Fibroblast of skin of back (primary cell): ENCODE measurements at places on chromosomes 2 and 18.
A peak's percentile ranks its signal among the peaks of the same experiment; 100 is the strongest.

DNA sequence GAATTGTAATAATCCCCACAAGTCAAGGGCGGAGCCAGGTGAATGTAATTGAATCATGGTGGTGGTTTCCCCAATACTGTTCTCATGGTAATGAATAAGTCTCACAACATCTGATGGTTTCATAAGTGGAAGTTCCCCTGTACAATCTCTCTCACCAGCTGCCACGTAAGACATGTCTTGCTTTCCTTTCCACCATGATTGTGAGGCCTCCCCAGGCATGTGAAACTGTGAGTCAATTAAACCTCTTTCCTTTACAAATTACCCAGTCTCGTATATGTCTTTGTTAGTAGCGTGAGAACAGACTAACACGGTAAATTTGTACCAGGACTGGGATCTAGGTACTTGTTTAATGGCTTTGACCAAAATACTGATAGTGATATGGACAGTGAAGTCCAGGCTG lies 744.3 kb upstream of the REG3G start:
- DNase-seq: no peak

GRCh38 chr2:158178646-158179045 lies 77.0 kb downstream of the UPP2 start:
- DNase-seq: no peak

DNA sequence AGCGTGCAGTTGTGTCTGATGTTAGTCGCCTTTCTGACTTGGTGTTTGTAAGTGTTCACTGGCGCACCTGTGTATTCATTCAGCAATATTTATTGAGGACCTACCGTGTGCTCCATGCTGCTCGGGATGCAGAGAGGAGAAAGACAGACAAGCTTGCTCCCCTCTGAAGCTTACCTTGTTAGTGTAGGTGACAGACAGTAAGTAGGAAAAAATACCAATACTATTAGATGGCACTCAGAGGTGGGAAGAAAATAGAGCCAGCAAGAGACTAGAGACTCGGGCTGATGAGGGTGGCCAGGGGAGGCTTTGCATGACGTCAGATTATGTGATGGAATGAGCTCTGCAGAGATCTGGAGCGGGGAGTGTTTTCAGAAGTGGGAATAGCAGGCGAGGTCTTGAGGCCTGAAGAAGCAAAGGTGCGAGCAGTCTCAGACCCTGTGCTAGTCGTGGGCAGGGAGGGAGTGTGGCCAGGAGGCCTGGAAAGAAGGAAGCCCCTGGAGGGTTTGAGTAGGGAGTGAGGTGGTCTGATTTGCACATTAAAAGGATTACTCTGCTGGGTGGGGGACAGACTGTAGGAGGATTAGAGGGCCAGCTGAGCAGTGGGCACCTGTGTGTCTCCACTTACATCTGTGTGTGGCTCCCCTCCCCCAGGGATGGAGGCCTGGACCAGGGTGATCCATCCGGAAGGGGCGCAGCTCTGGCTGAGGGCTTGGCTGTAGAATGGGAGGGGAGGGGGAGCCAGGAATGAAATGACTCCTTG lies 11.8 kb downstream of the MTCL1 start:
- DNase-seq: no peak

- no peak for DNase-seq
Measured at GRCh38 chr2:70514612-70515055, 39.0 kb downstream of the TGFA start.

GRCh38 chr2:157922336-157922735 lies 46.2 kb upstream of the ACVR1 start:
- no peak for DNase-seq

GRCh38 chr2:3104261-3104660 lies 273.4 kb downstream of the EIPR1 start:
- DNase-seq: no peak

- no peak for DNase-seq
Measured at GRCh38 chr2:10960606-10961489, 49.1 kb downstream of the KCNF1 start.

GRCh38 chr2:171531836-171532450 lies 9.7 kb downstream of the CYBRD1 start:
- DNase-seq: peak; percentile 61

DNA sequence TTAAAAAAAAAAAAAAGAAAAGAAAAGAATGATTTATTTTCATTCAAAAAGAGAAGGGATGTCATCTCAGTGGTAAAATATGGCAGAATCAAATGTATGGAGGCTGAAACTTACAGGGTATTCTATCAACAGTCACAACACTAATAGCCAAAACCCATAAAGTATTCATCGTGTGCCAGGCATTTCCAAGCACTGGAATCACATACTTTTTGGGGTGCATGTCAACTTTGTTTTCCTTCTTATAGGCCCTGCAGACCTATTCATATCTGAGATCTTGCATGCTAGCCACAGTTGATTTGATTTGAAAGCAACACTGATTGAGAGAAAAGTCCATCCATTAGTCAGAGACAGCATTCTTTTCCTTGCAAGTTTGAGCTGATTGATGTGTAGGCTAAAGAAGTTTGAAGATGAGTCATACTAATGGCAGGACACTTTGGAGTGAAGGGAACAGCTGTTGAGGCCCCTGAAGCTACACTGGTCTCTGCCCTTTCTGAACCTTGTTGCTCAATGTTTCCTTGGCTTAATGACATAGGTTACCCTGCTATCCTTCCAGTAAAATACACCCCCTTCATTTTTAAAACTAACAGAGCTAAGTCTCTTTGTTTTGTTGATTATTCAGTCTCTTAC lies 22.0 kb downstream of the KATNAL2 start:
- peak; percentile 54 for DNase-seq

- no peak for DNase-seq
Measured at GRCh38 chr18:59918320-59918755, 18.5 kb downstream of the PMAIP1 start.

DNA sequence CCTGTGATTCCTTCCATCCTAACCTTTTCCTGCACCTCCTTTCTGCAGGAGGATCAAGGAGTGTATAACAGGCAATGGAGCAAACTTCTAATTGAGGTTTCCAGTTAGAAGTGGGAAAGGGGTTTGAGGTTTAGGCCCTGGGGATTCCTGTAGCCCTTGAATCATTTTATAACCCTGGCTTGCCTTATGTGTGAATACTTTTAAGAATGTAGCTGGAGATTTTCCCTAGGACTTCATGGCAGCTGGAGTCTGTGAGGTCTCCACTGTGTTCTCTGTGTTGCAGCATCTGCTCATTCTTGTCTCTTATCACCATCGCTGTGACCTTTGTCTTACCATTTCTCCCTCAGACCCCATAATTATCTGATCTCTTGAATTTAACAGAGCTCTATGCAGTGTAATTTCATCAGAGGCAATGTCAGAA lies 370.2 kb upstream of the SLC14A2 start:
- no peak for DNase-seq

GRCh38 chr2:219297766-219298456 lies 11.3 kb downstream of the PTPRN start:
- peak; percentile 14 for DNase-seq

GRCh38 chr18:24656551-24657443 lies 196.4 kb downstream of the HRH4 start:
- no peak for DNase-seq

DNA sequence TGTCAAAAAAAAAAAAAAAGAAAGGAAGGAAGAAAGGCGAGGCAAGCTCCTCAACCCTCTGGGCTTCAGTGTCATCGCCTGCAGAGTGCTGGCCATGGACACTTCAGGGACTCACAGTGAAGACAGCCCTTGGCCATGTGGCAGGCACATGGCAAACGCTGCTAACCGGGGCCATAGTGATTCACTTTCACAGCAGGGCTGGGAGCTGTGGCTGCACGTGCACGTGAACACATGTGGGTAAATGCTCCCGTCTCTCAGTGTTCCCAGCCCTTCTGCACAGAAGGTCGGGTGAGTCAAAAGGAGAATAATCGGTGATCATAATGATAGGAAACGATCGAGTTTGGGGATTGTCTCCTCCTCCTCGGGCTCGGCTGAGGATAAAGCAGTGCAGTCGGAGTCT lies 46.1 kb upstream of the UBE2F start:
- DNase-seq: peak; percentile 50

GRCh38 chr2:168404764-168405163 lies 51.3 kb upstream of the CERS6 start:
- DNase-seq: no peak

GRCh38 chr2:152395103-152395502 lies 60.1 kb downstream of the FMNL2 start:
- DNase-seq: no peak

- DNase-seq: no peak
Measured at GRCh38 chr2:103295591-103295990, 533.8 kb downstream of the TMEM182 start.

DNA sequence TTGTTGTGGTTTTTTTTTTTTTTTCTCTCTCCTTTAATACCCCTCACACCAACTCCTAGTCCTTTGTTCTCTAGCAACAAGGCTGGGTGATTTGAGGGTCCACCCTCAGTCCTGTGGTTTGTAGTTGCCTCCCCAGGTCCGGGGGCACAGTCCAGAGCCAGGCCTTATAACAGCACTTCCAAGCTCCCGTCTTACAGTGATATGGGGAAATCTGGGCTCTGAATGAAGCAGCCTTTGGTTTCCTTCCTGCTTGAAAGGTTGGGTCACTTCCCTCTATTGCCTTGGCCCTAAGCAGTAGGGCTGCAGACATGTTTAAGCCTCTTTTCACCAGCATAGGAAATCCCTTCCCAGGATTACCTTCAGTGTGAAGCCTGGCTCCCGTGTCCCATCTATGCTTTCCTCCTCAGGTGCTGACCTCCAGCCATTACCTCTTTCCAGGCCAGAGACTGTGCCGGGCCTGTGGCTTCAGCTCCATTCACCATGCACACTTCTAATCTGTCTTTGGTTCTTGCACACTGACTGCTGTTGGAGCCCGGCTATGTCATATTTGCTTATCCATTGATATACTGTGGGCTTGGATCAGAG lies 21.2 kb upstream of the NTSR2 start:
- DNase-seq: no peak

GRCh38 chr18:11147371-11147951 lies 1.9 kb downstream of the PIEZO2 start:
- DNase-seq: no peak

GRCh38 chr18:27605107-27605834 lies 420.2 kb upstream of the CHST9 start:
- DNase-seq: peak; percentile 78

DNA sequence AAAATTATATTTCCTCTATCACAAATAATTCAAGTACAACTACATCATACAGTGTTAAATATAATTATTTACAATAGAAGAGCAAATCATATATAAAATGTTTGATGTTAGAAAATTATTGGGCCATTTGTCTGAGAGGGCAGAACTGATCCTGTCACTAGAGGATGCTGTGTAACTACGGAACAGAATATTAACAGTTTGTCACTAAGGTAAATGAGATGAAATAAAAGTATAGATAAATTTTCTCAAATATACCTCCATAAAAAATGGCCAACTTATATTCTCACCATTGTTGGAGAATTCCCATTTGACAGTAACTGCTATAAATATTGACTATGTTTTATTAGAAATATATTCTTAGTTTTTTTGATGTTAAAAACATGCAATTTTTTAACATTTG lies 1067.4 kb upstream of the DDX18 start:
- no peak for DNase-seq

DNA sequence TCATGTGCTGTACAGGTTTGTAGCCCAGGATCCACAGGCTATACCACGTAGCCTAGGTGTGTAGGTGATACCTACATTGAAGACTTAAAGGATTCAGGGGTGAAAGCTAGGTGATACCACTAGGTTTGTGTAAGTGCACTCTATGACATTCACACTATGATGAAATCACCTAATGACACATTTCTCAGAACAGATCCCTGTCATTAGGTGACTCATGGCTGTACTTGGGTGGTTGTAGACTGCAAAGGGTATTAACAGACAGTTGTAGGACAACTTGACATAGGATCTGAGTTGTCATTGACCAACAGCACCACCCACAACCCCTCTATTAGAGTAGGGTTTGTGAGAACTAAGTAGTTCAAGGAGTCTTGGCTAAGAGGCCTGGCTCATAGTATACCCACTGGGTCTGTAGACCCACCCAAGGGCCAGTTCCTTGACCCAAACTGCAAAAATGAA lies 27.7 kb upstream of the SMCHD1 start:
- peak; percentile 36 for DNase-seq

DNA sequence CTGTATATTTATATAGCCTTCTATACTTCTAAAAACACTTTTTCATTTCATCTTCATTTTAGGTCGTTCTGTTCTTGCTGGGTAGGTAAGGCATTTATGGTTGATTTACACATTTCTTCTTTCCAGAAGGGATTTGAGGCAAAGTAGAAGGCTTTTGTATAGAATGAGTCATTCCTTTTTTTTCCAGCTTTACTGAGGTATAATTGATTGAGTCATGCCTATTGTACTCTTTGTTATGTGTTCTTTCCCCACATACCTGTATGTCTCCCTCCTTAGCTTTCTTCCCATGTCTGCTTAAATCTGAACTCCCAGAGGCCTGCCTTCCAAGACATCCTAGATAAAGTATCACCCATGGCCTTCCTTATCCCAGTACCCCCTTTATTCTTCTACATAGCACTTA lies 4.8 kb upstream of the CDC42EP3 start:
- peak; percentile 54 for DNase-seq

GRCh38 chr2:124886216-124886615 lies 861.1 kb downstream of the CNTNAP5 start:
- no peak for DNase-seq

GRCh38 chr2:192467953-192468660 lies 273.4 kb upstream of the TMEFF2 start:
- no peak for DNase-seq

DNA sequence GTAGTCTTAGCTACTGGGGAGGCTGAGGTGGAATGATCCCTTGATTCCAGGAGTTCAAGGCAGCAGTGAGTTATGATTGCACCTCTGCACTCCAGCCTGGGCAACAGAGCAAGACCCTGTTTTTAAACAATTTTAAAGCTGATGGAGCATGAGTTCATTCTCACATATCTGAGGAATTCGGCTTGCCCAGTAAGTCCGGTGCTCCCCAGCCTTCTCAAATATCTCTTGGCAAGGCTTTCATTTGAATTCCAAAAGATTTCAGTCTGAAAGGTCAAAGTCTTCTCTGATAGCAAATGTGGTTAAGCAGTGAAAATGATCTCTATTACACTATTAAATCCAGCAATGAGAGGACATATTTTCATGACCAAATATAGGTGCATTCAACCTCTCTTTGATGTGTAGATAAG lies 27.9 kb downstream of the PIEZO2 start:
- peak; percentile 61 for DNase-seq

- DNase-seq: no peak
Measured at GRCh38 chr2:128477026-128477820, 158.6 kb upstream of the HS6ST1 start.

DNA sequence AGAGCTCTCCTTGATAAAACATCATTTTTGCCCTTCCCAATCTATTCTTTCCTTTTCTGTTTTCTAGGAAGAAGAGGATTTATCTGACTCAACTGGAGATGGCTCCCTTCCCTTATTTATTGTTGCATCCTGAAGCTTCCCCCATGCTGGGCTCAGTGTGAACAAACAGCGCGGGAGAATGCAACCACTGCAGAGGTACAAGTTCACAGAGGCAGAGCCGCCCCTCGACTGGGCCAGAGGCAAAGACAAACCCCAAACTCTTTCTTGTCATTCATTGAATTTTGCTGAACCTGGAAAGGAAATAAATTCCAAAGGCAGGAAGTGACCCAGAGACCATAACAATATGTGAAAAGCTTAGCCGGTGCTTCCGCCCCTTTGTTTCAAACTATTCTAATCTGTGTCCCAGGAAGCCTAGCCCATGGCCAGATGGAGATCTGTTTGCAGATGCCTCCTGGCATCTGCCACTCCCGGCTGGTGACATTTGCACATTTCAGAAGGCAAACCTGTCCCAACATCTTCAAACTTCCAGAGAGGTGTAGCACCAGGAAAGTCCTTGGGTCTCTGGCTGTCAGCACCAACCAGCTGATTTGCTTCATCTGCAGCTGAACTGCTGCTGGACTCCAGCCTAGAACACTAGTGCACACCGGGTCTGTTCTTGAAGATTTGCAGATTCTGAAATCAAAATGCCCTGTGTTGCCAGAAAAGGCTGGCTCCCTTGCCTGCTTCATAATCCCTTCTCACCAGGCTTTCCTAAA lies 79.4 kb upstream of the MAP4K3 start:
- no peak for DNase-seq
